ENCODE measurements at places on chromosomes 13 and 19.

DNA sequence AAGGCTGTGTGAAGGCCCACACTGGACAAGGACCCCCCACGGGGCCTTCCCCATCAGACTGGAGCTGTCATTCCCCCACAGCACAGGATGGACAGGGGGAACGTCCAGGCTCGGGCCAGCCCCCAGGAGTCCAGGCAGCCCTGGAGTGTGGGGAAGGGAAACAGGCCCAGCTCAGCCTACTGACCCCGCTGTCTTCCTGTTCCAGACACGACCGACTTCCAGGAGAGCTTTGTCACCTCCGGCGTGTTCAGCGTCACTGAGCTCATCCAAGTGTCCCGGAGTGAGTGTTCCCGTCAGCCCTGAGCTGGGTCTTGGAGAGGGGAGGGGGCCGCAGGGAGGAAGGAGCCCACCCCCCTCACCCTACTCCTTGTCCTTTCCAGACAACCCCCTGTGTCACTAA is 47.0 kb downstream of the SMIM24 start:
- DNase-seq: no peak

DNA sequence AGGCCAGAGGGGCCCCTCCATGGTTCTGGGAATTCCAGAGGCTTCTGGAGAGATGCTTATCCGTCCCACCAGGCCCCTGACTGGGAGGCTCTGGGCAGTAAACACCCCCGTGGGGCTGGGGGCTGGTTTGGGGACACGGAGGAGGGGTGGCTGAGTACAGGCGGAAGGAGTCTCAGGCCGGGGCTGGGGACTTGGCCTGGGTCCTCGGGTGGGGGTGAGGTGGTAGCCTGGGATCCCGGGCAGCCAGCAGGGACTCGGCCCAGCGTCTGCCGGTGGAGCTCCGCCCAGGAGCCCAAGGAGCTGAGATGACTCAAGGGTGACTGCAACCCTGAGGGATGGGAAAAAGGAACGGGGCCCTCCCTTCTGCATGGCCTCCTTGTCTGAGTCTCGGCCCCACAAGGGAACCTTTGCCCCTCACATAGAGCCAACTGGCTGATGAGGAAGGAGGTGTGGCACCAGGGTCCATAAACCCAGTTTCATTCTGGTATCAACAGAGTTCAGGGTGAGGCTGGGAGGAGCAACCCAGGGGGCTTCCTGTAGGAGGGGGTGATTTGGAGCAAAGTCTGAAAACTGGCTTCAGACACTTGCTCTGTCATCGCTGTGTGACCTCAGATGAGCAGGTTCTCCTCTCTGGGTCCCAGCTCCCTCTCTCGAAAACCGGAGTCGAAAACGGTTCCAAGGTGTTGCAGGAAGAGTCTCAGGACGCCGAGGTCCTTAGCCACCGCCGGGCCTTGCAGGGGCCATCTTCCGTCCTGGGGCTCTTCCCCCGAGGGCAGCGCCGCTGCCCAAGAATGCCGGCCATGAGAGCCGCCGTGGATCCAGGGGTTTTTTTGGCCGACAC is 809 bp downstream of the MISP start:
- DNase-seq: no peak

GRCh38 chr19:10266706-10267105 is 4.2 kb upstream of the ICAM1 start:
- no peak for DNase-seq

- DNase-seq: no peak
These were observed 258.7 kb downstream of the RAP2A start for GRCh38 chr13:97692628-97693027.

DNA sequence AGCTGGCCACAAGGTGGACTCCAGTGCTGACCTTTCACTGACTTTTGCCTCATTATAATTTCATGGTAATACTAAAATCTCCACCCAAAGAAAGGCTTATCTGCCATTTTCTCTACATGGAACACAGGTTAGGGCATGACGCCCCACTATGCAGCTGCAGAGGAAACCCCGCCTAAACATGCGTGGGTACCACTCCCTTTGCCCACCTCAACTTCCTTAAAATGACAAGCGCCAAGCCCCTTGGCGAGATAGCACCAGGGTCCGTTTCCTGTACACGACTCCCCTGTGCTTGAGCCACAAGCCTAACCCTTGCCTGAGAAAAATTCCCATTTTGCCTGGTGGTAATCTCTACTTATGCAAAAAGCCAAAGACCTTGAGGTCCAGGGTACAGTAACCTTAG is 36.0 kb upstream of the PABPC3 start:
- DNase-seq: no peak

GRCh38 chr13:106499896-106500295 is 35.6 kb downstream of the EFNB2 start:
- no peak for DNase-seq

DNA sequence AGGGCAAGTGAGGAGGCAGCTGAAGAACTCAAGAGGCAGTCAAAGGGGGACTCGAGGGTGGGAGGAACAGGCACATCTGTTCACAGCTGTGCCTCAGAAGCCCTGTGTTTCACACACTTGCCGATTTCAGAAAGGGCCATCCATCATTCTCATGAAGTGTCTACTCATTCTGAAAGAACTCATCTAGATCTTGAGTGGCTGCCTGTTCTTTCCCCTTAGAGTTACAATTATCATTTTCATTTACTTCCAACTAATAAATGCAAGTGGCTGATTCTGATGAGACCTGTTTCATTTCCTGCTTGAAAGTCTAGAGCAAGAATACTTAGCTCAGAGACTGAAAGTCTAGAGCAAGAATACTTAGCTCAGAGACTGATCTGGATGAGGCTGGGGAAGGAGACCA is 1145.1 kb downstream of the UQCRFS1 start:
- no peak for DNase-seq

All from fibroblast of skin of left biceps (primary cell).